Muscle of back (tissue), 13 donors: ENCODE measurements at places on chromosomes 7 and 10.

DNA sequence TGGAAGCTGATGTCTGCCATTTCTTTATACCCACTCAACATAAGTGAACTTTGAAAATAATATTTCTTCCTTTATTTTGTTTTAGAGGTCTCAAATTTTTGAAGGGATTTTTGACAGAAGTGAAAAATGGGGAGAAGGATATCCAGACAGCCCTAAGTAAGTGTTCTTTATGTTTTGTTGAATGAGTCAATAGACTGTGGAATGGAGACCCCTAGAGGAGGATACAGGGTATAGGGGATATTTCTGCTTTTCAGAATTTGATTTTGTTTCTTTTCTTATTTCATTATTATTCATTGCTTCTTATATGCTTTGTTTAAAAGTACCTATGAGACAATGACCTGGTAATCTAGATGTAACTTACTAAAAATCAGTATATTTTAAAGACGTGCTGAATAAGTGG is 34.4 kb downstream of the PLEKHA8 start:
- peak; percentile 38 for DNase-seq

- DNase-seq: no peak
Observed at GRCh38 chr7:21911341-21911875, 34.3 kb downstream of the CDCA7L start.

DNA sequence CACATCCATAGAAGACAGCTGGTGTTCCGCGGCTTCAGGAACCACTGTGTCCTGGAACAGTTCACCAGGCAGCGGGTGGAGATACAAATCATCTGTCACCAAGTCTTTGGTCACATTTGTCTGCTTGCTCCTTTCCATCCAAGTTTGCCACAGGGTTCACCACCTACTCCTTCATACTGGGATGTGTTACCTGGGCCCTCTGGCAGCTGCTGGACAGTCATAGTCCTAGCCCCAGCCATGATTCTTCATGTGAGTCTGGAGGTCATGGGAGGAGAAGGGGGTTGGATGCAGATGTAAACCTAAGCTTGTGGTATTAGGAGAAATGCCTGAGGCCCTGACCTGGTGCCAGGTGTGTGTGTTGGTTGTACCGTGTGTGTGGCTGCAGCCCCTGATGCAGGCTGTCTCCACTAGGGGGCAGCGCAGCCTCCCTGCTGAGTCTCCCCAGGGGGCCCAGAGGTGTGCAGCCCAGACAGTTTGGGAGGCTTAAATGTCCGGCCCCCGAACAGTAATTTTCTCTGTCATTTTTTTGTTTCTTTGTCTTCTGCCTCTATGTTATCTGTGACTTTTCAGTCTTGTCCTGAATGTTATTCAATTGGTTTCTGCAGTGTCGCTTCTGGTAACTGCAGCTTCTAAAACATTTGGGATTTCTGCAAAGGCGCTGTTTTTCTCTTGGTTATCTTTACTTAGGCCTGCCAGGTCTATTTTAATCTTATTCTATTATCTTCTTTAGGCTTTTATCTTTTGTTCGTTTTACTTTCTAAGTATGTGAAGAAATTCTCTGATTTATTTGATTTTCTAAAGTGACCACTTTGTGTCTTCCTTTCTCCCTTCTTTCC is 14.8 kb downstream of the NPS start:
- DNase-seq: no peak

DNA sequence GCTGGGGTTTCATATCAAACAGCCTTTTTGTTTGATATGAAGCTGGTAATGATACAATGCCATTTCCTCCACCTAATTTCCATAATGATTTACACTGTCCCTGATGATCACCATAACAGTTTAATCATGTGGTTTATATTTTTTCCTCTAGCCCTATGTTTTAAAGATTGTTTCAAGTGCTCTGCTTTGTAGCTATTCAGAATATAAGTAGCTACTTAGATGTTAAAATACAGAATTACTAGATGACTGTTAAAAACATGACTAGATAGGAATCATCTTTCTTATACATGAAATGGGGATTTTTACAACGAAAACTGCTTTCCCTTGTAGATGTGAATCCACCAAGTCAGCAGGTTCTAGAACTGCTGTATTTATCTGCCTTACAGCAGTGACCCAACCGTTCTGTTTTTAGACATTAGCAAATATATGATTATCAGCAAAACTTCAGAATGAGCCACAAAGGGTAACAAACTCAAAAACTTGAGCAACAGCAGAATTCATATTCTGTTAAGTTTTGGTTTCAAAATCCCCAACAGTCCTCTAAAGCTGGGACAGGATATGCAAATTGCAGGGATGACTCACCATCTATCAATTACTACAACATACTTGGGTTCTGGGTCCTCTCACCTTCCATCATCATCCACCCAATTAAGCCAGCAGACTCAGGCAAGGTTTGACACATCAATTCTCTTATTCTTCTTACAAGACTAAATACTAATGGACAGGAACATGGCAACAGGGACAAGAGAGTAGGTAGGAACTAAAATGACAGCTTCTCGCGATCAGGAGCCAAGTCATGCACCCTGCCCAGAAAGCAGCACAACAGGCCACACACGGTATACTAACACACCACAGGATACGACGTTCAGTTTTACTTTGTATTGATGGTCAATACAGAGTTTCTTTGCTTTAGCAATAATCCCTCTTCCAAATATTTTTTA is 83.9 kb downstream of the PIP4K2A start:
- no peak for DNase-seq

DNA sequence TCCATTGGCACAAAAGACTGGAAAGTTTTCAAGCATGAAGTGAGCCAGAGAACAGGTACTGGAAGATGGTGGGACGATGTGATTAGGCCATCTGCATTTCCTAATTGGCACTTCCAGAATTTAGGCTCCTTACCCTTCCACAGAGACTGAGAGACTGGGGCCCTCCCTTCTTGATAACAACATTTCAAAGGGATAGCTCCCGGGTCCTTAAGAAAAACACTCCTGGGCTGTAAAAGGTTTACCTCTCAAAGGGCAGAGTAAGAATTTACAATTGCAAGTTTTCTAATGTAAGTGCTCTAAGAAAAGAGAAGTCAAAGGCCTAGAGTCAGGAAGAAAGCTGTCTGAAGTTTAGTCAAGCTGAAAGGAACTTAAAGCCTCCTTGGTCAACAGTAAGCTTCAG is 559.5 kb upstream of the C7orf33 start:
- DNase-seq: no peak

DNA sequence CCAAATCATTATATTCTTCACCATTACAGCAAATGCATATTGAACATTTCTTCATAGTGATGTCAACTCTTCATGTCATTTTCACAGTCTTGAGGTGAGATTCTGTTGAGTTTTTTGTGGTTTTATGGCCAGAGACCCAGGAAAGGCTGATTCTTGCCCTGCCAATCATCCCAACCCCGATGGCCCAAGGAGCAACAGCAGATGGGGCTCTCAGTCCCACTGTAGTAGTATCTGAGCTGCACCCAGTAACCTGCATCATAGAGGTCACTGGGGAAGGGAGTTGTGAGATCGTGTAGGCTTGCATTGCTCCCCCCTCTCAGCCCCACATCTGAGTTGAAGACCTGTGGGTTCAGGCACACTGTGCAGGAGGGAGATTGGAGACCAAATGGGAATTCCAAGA is 26.7 kb downstream of the ZSCAN25 start:
- DNase-seq: no peak

DNA sequence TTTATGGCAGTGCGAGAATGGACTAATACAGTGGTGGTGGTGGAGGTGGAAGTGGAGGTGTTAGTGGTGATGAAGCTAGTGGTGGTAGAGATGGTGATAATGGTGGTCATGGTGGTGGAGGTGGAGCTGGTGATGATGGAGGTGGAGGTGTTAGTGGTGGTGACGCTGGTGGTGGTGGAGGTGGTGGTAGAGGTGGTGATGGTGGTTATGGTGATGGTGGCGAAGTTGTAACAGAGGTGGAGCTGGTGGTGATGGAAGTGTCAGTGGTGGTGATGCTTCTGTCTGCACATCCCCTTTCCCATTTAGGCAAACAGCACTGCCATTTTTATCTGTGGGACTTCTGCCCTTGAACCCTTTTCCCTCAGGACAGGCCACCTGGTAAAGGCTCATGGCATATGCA is 7.4 kb upstream of the PTPRN2 start:
- no peak for DNase-seq

DNA sequence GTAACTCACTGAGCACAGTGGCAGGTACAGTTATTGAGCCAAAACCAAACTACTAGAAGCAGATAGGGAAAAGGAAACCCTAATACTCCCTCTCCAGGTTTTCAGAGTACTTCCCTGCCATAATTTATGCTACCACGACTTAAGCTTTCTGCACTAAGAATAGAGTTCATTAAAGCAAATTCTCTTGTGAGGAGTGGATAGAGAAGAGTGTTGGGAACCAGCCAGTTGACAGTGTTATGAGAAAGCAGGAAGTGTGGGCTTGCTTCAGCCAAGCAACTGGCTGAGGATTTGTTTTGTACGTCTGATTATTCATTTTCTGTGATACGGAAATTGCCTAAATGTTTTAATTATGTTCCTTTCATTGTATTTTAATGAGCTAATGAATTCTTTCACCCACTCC is 280.5 kb downstream of the KIF20B start:
- DNase-seq: peak; percentile 42

GRCh38 chr10:82628373-82628772 is 753.4 kb downstream of the NRG3 start:
- DNase-seq: no peak

GRCh38 chr10:75191821-75192568 is 18.6 kb upstream of the VDAC2 start:
- DNase-seq: no peak

GRCh38 chr7:37534893-37535610 is 86.4 kb upstream of the ELMO1 start:
- DNase-seq: no peak

DNA sequence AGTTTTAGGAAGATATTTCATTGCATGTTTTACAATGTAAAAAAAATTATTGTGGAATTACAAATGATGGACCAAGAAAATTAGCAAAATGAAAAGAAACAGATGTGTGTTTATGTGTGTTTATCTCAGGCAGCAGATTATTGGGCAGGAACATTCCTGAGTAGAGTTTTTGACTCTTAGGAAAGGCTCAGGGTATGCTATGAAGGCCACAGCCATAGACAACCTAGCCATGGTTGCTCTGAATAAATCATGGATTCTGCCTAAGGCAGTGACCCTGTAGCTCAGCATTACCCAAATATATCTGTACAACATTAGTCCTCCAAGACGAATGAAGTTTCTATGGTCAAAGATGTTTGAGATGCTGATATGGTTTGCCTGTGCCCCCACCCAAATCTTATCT is 298.3 kb downstream of the PTEN start:
- no peak for DNase-seq

DNA sequence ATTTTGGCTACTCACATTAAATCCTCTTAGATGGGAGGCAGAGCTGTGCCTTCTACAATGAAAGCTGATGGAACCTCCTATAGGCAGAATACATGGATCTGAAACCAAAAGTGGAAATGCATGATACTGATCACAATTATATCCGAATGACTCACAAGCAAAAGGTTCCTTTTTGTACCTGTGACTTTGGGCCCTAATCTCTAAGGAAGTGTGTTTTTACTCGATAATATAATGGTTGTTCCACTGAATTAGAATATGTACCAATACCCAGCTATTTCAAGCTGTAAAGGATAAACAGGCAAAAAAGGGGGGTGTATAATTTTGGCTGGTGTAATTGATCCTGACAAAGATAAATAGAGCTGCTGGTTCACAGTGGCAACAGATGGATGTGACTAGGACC is 17.6 kb upstream of the LAMB1 start:
- no peak for DNase-seq

DNA sequence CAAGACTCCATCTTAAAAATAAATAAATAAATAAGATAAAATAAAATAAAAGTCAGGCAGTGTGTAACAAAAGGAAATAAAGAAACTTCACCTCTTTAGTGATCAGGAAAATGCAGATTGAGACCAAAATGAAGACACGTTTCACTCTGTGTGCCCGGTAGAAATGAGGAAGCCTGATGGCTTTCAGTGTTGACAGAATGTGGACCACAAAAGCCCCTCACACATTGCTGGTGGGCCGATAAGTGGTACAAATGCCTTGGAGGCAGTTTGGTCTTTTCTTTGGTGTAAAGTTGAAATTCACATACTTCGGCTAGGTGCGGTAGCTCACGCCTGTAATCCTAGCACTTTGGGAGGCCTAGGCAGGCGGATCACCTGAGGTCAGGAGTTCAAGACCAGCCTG is 44.5 kb upstream of the PFKFB3 start:
- DNase-seq: no peak

- DNase-seq: peak; percentile 82
Observed at GRCh38 chr10:19817231-19817933, 1.1 kb downstream of the PLXDC2 start.

DNA sequence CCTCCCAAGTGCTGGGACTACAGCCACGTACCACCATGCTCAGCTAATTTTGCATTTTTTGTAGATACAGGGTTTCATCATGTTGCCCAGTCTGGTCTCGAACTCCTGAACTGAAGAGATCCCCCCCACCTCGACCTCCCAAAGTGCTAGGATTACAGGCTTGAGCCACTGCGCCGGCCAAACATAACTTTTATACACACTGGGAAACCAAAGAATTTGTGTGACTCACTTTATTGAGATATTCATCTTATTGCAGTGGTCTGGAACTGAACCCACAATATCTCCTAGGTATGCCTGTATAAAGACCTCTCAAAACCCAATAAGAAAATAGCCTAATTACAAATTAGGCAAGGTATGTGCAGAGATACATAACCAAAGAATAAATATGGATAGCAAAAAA is 182.6 kb upstream of the FEZF1 start:
- DNase-seq: no peak

DNA sequence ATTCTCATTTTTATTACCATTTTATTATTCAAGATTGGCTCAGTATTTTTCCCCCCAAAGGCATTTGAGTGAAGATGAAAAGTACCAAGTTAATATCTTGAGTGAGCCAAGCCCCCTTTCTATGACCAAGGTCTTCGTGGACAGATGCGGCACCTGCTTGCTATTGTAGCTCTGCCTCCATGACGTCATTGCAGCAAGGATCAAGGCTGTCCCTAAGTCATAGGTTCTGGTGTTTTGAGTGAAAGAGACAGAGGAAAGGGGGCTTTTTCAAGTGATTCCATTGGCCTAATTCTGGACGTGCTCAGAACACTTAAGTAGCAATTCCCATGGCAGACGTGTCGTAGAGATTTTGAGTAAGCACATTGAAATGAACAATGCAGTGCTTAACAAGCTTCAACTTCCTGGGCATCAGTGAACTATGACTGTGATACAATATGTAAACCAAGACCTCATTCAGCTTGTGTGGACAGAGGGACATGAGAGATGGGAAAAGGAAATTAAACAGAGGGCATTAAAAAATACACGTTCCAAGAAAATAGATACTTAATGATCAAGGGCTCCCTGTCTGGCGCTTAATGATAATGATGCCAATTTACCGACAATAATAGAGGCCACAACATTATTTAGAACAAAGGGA is 248.7 kb upstream of the NPVF start:
- DNase-seq: no peak

DNA sequence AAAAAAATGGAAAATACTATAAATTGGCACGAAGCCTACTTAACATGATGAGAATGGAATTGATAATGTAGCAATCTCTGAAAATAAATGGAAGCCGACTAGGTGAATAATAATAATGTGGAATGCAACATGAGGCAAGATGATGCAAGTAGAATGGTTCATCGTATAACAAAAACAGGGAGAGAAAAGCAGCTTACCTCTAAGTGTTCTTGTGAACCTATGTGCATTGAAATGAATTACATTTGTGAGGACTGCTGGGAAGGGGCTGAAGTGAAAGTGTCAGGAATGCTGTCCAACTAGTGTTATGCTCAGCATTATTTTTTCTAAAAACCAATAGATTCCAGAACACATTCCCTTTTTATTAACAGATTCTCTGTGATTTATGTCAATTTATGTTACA is 440.6 kb upstream of the LRRN3 start:
- no peak for DNase-seq
